Activated naive CD4-positive, alpha-beta T cell treated with Interleukin-2 at 50 U/mL for 16 hours (primary cell): ENCODE measurements at places on chromosomes 7 and 10.
A peak's percentile ranks its signal among the peaks of the same experiment; 100 is the strongest.

GRCh38 chr7:90917539-90917938 lies 321.4 kb downstream of the CDK14 start:
- DNase-seq: no peak

GRCh38 chr10:77837248-77837924 lies 89.2 kb downstream of the DLG5 start:
- peak; percentile 76 for DNase-seq

DNA sequence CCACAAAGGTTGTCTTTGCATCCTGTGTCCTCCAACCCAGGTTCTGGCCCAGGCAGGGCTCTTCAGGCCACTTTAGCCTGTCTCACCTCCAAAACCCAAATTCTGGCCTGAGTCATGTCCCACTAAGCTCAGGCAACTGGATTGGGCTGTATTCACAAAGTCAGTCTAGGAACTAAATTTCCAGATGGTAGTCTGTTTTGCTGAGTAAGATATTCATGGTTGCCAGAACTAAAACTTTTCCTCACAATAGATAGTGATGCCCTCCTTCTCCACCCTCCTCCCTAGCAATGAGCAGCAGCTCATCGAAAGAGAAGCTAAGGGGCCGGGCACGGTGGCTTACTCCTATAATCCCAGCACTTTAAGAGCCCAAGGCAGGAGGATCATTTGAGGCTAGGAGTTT lies 2.9 kb upstream of the ZNF713 start:
- no peak for DNase-seq

DNA sequence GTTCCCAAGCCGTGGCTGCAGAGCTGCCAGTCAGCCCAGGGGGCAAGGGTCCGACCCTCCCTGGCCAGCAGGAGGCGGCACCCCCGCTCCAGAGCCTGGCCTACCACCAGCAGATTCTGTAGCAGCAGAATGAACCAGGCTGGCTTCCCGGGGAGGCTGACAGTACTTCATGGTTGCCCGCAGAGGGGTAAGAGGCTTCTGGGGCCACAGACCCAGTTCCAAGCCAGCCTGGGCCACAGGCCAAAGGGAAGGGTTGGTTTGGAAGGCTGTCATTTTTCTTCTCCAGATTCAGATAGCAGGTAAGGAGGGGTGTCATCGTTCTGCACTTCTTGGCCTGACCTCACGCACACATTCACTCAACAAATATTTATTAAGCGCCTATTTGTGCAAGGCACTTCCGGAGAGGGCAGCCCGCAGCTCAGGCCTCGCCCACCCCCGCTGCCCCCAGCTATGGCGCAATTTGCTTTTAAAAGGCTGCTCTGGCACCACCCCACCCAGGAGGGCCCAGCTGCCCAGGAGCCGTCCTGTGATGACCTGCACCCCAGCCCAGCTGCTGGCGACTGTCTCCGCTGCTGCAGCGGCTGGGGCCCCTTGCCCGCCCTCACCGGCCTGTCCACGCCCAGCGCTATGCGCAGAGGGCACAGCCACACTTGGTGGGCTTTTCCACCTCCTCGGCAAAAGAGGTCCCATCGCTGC lies 168.5 kb downstream of the LCOR start:
- no peak for DNase-seq

DNA sequence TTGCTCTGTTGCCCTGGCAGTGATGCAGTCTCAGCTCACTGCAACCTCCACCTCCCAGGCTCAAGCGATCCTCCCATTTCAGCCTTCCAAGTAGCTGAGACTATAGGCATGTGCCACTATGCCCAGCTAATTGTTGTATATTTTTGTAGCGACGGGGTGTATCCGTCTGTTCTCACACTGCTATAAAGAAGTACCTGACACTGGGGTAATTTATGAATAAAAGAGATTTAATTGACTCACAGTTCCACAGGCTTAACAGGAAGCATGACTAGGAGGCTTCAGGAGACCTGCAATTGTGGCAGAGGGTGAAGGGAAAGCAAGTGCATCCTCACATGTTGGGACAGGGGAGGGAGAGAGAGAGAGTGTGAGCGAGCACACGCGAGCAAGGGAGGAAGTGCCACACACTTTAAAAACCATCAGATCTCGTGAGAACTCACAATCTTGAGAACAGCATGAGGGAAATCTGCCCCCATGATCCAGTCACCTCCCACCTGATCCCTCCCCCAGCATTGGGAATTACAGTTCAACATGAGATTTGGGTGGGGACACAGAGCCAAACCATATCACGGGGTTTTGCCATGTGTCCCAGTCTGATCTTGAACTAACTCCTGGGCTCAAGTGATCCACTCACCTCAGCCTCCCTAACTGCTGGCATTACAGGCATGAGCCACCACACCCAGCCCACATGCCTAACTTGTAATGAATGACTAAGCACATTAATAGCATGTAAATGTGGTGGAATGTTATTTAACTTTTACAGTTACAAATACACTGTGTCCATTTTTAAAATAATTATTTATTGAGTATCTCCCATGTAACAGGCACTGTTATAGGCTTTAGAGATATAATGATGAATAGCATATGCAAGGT lies 65.5 kb downstream of the RALA start:
- no peak for DNase-seq

- peak; percentile 82 for DNase-seq
Measured at GRCh38 chr7:33109005-33109757, at the start of gene RP9. Gene RP9, minus strand, starts transcription at chr7:33109404. Its CDS starts 32 bp downstream, at chr7:33109372.

DNA sequence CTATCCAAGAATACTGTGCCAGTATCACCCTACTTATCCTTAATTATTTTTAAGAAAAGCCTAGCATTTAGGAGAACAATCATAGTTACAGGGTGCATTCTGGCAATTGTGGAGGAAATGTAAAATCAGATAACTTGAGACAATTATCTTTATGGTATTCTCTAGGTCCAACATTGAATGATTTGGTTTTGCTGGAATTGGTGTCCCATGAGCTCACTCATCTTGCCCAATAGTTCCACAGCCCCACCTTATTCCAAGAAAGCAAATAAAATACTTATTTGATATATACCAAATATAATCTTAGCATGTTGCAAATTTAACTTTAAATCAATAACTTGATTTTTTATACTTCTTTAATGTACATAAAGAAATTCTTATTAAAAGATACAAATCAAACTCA lies 65.3 kb downstream of the DGKB start:
- DNase-seq: no peak
